Mesothelial cell of epicardium (in vitro differentiated cells): ENCODE measurements at places on chromosomes 6 and 20.

DNA sequence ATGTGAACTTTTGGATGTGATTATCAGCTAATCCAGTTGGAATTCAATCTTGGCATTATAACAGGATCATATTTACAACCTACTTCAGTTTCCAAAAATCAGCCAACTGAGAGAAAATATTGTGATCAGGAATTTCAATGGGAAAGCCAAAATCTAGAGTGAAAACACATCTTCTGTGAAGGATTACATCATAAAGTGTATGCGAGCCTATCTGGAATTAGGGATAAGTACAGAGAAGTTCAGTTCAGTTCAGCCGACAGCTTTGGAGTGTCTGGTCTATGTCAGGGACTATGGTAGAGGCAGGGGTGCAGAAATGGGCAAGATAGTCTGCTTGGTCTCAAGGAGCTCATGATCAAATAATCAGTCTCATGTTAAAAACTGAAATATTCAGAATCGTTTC, 12.3 kb upstream of the PRIM2 start:
- DNase-seq, result no peak

GRCh38 chr20:38325905-38326304, 20.4 kb upstream of the LBP start:
- DNase-seq, result no peak

- DNase-seq, result no peak
These were observed 133.1 kb downstream of the SYCP2 start for GRCh38 chr20:59800309-59800708.

DNA sequence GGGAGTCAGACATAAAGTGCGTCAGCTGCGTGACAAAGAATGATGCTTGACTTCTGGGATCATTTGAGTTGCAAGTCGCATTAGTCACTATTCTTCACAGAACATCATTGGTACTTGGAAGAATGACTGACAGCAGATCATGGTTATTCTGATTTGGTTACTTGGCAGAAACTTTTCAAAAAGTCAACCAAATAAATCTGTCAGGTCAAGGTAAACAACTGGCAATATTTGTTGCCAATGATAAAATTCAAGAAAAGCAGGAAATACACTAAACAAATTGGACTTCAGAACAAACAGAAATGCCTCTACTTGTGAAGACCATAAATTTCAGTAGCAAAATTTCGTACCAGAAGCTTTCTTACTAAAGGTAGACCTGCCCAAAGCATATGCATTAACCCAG, 221.6 kb downstream of the TFAP2A start:
- DNase-seq, result no peak

DNA sequence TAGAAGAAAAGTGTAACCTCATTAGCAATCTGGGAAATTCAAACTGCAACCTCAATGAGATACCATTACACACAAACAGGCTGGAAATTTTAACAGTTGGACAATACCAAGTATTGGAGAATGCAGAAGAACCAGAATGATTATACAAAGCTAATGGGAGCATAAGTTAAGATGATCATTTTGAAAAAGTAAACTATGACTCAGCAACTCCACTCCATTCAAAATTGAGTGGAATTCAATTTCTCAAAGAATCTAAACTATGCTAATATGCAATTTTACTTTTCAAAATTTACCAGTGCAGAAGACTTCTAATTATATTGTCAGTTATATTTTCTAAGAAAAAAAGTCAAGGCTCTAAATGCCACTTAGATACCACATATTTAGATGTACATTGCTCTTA, 17.2 kb downstream of the GPLD1 start:
- DNase-seq, result no peak

DNA sequence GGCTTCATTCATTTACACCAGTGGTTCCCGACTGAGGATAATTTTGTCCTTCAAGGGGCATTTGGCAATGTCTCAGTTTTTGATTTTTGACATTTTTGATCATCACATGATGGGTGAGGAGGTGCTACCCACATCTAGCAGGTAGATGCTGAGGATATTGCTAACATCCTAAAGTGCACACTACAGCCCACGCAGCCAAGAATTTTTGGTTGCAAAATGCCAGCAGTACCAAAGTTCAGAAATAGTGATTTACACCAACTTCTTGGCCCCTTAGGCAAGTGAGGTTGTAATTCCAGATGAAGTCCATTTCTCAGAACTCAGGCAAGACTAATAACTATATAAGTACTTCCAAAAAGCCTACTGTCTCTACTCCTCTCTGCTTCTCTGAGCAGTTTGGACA, 80.1 kb upstream of the TSHZ2 start:
- DNase-seq, result no peak

- no peak for DNase-seq
These were observed 164.8 kb upstream of the GGTLC1 start for GRCh38 chr20:24153101-24154040.

DNA sequence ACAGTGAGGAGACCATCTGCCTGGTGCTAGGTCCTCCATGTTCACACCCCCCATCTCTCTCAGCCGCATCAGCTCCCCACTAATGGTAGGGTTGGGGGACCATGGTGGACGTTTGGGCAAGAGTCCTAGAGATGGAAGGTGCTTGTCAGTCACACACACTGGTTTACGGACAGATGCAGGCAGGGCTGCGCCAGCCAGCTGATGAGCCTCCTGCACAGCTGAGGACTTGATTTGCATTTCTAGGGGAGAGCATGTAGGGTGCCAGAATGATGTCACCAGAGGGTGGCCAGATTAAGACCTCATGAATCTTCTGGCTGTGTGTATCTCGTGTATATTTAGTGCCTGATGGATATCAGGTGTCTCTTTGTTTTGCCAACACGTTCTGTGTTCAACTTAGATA, 28.6 kb downstream of the CST8 start:
- DNase-seq, result no peak

GRCh38 chr20:24388828-24389380, 80.5 kb upstream of the SYNDIG1 start:
- DNase-seq, result no peak

DNA sequence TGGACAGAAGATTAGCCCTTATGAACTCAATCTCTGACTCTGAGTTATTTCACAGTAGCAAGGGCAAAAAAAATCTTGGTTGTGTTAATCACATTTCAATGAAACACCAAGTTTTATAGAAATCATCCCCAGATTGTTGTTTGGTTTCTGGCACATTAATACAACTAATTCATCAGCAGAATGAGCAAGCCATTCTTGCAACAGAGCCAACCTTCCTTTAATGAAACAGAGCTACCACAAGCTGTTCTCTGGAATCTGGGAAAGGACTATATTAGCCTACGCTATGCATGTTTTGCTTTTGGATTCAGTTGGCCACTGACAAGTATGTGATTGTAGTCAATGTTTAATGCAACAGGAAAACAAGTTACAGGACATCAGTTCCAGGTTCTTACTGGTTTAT, 13.8 kb upstream of the POPDC3 start:
- no peak for DNase-seq
